BE2C (cell line): ENCODE measurements at places on chromosomes 3 and 15.

- DNase-seq: no peak
Measured at GRCh38 chr3:5431811-5432378, 244.4 kb downstream of the EDEM1 start.

- DNase-seq: no peak
Measured at GRCh38 chr15:43126356-43126755, 7.0 kb upstream of the TMEM62 start.

- DNase-seq: no peak
Measured at GRCh38 chr3:45487508-45487907, 99.1 kb downstream of the LARS2 start.

DNA sequence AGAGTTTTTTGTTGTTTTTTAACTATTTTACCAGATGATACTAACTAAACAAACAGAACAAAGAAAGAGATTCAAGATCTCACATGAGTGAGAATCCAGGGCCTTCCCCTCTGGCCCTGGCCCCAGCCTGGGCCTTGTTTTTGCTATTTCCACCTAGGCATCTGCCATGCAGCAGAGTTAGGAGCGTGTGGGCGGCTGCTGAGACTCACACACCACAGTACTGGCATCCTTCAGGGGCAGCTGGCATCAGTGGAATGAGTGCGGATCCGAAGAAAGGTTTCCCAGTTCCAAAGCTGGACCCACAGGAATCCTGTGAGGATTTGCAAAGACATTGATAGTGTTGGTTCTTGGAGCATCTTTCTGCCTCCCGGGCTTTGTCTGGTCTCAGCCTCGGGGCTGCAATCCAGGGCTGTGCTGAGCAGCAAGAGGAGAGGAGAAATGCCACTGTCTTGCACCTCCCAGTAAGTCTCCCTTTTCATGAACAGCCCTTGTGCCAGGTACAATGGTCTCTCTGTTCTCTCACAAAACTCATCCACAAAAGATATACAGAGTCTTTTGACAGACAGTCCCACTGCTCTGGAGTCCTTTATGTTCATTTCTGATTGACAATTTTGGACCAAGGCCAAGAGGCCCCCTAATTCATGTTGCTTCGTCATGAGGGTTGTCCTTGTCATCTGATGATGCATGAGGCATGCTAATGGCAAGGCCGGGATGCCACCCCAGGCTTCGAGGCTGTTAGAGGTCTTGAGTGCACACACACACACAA, 46.6 kb downstream of the APH1B start:
- no peak for DNase-seq

- no peak for DNase-seq
Measured at GRCh38 chr3:53074761-53075742, 29.2 kb upstream of the SFMBT1 start.

DNA sequence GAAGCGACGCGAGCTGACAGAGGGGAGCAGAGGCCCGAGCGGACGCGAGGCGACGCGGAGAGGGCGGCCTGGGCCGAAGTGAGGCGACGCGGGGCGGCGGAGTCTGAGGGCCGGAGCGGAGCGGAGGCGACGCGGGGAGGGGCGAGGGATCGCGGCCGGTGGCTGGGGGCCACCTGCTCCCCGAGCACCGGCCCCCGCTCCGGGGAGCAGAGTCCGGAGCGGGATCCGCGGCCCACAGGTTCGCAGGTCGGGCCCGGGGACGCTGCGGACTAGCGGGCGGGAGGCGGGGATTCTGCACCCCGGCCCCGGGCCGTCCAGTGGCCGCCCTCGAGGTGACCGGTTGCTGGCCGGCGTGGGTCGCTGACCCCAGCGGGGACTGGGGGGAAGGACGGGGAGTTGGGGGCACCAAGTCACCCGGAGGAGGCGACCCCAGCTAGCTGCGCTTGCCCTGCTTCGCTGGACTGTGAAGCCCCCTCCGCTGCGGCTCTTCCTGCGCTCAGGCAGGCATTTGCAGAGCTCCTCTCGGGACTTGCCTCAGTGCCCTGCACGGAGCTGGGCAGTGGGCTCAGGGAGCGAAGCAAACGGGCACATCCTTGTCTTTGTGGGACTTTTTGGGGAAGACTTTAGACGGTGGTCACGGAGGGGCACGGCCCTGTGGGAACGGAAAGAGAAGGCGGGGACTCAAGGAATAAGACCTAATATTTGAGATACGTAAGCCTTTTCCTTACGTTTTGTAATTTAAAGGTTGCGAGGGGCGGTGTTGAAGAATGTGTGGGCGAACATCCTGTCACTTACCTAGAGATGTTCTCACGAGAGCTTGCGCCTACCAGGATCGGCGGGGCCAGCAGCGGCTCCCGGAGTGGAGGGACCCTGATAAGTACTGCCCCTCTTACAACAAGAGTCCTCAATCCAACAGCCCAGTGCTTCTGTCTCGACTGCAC, 566 bp downstream of the HMCES start:
- DNase-seq: peak; percentile 60

- no peak for DNase-seq
Measured at GRCh38 chr3:120352017-120352416, 2.9 kb upstream of the LRRC58 start.

DNA sequence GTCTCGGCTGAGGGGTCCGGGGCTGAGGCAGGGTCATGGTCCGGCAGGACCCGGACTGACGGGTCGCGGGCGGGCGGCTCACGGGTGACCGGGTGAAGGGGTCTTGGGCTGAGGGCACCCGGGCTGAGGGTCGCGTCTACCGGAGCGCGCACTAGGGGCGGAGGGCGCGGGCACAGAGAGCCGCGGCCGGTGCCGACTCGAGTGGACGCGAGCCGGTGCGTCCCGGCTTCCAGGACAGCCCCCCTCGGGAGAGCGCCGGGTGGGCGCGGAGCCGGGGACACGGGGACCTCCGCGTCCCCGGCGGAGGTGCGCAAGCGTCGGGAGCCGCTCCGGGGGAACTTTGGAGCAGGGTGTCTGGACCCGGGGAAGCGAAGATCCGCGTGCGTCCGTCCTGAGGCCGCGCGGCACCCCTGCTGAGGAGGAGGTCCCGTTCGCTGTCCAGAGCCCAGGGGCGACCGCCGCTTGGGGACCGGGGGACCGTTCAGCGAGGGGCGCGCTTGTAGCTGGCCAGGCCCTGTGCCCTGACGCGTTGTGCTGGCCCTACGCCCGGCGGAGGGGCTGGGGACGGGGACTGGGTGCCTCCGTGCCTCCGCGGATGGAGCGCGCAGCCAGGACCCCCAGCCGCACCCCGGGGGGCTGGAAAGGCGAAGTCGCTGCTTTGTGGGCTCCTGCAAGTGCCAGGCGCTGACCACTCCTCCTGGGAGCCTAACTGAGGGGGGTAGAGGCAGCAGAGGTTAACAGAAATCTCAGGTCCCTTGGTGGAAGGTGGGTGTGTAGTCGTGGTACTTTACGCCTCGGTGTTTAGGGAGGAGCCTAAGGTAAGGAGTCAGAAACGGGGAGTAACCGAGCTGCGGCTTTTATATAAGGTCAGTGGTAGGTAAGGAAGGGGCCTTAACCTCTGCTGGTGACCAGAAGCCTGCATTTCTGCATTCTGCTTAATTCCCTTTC, at the start of gene PPARG:
Gene PPARG, plus strand, starts transcription at position 889 of the 948 bp plus-strand sequence. CDS start 90,642 bp downstream, outside the sequence.
- peak; percentile 22 for DNase-seq

DNA sequence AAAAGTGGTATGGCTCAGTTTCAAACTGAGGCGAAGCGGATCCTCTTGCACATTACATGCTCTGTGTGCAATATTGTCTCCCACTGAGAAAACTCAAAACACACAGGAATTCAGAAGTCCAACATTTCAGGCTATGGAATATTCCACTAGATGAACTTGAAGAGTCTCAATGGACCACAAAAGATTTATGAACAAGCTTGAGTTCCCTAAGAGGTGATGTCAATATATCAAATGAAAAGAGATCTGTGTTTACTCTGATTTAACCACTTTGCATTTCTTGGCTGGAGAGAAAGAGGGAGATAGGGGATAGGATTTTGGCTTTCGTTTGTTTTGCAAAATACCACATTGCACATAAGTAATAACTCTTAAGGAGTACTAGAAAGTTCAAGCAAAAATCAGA, 20.3 kb downstream of the PDZRN3 start:
- no peak for DNase-seq

GRCh38 chr3:45571216-45571615, 23.3 kb upstream of the LIMD1 start:
- DNase-seq: no peak

GRCh38 chr3:35678643-35679161, 39.4 kb downstream of the ARPP21 start:
- DNase-seq: no peak

- no peak for DNase-seq
Measured at GRCh38 chr15:58096529-58097084, 31.1 kb upstream of the ALDH1A2 start.

- DNase-seq: no peak
Measured at GRCh38 chr3:150292891-150293290, 115.2 kb upstream of the TSC22D2 start.

- no peak for DNase-seq
Measured at GRCh38 chr3:43582866-43583265, 38.9 kb downstream of the ANO10 start.

DNA sequence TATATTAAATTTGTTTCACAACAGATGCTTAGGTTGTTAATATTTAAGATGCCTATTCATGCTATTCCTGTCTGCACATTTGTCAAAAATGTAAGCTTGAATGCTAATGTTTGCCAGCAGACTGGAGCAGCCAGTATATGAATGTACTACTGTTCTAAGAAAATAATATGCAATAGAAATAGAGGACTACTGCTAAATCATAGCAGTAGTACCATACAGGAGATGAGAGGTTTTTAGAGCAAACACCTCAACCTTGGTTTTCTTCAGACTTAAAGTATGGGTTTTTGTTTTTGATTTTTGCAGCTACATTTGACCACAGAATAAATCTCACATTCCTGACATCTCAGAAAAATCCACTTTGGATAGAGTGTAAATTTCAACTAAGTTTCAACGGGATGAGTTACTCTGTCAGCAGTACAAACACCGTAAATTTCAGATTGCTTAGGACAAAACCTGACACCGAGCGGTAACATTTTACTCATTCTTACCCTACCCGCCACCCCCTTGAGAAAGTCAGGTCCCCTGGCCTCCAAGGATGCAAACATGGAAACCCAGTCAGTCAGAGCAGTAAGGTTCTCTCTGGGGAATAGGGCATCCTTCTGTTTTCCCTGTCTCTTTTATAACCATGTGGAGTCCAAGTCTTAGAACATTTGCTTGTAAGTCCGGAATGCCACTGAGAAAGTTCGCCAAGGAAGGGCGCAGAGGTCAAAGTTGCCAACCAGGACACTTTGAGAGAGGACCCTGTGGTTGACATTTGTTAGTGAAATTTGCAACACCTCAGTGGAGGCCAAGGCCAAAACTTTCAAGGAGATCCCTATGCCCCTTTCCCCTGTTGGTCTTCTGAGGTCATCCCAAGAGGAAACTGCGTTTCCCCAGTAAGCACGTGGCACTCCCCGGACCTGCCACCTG, 17.9 kb upstream of the SATB1 start:
- no peak for DNase-seq

DNA sequence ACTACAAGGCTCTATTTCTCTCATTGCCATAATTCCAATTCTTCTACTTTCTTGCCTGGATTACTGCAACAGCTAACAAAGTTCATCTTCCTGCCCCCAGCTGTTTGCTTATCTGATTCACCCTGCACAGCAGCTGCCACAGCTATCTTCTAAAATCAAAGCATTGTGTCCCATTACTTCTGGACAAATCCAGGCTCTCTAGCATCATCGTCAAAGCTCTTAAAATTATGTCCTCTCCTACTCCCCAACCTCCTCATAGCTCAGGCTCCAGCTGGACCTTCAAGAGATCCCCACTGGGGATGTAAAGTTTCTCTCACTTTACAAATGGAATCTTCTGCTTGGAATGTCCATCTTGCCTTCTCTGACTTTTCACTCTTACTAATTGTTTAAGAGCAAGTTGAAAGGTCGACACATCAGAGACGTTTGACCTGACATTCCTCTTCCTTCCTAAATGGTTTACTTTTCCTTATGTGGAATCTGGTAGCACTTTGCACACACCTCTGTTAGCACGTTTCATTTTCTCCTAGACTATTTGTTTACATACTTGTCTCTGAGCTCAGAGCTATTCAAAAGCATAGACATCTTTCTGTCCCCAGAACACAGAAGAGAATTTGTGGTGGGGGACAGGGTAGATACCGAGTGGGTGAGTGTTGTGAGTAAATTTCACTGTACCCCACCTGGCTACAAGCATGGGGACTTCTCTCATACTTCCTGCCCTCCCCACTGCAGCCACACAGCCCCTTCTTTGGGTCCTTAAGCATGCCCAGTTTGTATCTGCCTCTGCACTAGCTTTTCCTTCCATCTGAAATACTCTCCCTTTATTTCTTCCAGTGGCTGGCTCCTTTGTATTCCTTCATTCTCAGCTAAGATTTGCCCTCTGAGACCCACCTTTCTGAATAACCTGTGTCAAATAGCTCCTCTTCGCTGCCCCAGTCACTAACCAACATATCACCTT, 77.9 kb downstream of the SERPINI1 start:
- no peak for DNase-seq

GRCh38 chr15:91790836-91791235, 62.7 kb upstream of the SLCO3A1 start:
- no peak for DNase-seq
